Stimulated activated naive CD8-positive, alpha-beta T cell treated with anti-CD3 and anti-CD28 coated beads, Interleukin-15, Interleukin-2, amounts not matched to agents 100 U/mL and 50 U/mL, for 24 hours (primary cell): ENCODE measurements at places on chromosomes 6 and 20.

GRCh38 chr6:156658966-156659821 lies 118.0 kb upstream of the ARID1B start:
- DNase-seq, result no peak

GRCh38 chr6:53058388-53059195 lies 6.6 kb upstream of the FBXO9 start:
- DNase-seq, result no peak

DNA sequence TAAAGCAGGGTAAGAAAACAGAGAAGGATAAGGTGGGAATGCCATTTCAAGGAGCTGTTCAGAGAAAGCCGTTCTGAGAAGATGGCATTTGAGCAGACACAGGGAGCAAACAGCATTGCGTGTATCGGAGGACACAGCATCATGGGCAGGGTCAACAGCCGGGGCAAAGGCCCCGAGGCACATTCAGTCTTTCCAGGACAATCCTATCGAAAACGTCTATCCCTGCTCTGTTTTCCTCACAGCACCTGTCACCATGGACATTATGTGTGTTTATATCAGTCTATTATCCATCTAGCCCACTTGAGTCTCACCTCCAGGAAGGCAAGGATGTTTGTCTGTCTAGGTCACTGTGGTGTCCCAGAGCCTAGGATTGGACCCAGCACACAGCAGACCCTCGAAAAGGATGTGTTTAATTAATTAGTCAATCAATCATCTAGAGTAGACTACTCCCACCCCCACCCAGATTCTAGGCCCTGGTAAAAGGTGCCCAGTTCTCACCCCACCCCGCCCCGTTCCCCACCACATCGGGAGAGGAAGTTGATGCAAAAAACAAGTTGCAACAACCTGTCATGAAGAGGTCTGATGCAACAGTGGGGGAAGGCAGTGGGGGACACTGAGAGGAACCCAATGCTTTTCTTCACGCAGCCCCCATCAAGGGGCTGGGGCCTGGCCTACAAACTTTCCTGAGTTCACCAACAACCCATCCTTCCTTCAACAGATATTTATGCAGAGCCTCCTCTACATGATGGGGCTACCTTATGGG lies 66.6 kb downstream of the PREX1 start:
- DNase-seq, result peak; percentile 60

DNA sequence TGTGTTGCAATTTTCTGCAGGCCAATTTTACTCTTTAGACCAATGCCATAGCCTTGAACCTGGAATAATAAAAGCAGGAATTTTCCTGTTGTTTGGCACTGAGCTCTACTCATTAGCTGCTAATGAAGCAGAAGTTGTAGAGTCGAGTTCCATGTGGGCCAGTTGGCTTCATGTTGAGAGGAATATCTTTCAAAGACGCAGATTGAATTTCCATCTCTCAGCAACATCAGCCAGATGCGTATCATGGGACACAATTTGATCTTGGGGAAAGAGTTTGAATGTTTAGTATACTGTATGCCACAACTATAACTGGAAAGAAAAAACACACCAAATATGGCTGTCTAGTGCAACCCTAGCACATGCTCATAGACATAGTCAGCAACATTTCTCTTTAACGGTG lies 259.6 kb downstream of the BCKDHB start:
- no peak for DNase-seq

DNA sequence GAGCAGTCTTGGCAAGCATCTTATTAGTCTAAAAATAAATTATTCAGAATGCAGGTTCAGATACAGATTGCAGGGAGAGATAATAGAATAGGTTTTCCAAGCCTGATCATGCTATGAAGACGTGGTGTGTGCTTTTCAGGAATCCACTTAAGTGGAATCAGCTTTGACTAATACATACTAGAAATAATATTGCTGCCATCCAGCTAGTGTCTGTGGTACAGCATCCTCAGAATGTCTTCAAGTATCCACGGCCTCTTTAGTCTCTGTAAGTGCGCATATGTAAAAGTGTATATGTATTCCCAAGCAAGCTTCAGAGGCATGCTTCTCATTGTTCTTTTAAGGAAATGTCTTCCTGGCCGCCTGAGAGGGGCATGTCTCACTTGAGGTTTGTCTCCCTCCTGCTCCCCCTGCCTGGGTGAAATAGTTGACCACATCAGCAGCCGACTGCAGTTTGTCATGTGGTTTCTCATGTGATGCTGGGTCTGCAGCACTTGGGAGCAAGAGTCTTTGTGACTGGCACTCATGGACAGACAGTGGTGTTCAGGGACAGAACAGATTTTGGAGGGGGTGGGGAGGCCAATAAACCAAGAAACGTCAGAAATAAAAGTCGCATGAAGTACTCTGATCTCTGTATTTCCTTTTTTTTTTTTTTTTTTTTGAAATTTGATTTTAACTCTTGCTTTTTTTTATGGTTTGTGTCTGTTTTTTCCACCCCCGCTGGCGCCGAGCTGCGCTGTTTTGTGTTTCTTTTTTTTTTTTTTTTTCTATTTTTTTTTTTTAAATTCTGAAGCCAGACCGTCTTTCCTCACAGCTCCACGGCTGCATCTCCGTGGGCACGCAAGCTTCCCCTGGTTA lies 150.8 kb downstream of the PRL start:
- no peak for DNase-seq

GRCh38 chr6:90217506-90218127 lies 79.0 kb downstream of the BACH2 start:
- no peak for DNase-seq

- no peak for DNase-seq
These were observed 57.0 kb upstream of the PREP start for GRCh38 chr6:105459864-105460263.

- no peak for DNase-seq
These were observed 163.2 kb upstream of the RNF217 start for GRCh38 chr6:124798942-124799496.

DNA sequence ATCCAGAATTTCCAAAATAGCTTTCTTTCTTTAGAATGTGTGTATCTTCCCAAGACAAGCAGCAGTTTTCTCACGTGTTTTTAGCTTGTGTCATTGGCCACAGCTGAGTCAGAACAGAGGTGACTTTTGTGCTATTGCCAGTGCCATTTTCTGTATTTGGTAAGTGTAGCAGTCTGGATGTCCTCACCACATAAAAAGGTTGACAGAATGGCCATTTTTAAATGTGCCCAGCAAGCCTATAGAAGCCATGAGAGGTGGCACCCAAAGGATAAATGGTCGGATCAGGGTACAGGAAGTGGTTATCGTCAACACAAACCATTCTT lies 269.5 kb upstream of the HSF2 start:
- DNase-seq, result no peak

GRCh38 chr6:143629104-143630080 lies 48.4 kb upstream of the PHACTR2 start:
- no peak for DNase-seq

DNA sequence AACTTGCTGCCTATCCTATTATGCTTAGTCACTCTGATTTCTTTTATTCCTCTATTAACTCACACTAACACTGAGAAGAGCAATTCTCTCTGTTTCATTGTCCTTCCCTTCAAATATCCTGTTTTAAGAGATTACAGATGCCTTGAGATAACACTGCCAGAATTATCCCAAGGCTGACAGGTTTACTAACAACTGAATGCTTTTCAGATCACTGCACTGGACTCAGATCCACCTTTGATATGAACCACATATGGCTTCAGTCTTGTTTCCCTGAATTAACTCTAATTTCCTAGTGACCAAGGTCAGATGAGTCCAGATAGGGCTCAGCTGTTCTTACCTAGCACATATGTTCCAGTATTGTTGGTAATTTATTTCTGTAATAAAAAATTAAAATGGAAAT lies 633.1 kb downstream of the GRIK2 start:
- DNase-seq, result no peak

- DNase-seq, result no peak
These were observed 10.9 kb upstream of the ATRN start for GRCh38 chr20:3459881-3460307.

- DNase-seq, result no peak
These were observed 39.8 kb downstream of the BACH2 start for GRCh38 chr6:90256698-90257485.

- DNase-seq, result no peak
These were observed 21.1 kb downstream of the FOXC1 start for GRCh38 chr6:1630771-1631217.

DNA sequence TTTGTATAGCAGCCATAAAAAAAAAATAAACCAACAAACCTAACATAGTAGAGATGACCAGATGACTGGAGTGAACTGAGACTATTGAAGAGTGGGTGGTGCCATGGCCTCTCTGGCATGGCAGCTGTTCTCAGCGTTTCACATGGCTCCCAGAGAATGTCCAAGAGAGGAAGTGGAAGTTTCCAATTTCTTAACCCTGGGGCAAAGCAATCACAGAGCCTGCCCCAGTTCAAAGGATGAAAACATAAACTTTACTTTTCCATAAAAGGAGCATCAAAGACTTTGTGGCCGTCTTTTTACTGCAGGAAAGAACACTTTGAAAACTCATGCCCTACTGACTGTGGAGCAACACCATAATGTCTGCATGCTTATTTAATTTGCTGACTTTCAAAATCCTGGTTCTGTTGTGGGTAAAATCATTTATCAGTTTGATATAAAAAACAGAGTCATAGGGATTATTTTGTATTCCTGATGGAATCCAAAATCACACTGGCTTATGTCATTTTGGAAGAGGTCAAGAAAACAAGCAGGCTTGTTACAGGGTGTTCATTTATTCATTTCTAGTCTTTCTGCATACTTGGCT lies 165.4 kb downstream of the SLC35B3 start:
- DNase-seq, result no peak

DNA sequence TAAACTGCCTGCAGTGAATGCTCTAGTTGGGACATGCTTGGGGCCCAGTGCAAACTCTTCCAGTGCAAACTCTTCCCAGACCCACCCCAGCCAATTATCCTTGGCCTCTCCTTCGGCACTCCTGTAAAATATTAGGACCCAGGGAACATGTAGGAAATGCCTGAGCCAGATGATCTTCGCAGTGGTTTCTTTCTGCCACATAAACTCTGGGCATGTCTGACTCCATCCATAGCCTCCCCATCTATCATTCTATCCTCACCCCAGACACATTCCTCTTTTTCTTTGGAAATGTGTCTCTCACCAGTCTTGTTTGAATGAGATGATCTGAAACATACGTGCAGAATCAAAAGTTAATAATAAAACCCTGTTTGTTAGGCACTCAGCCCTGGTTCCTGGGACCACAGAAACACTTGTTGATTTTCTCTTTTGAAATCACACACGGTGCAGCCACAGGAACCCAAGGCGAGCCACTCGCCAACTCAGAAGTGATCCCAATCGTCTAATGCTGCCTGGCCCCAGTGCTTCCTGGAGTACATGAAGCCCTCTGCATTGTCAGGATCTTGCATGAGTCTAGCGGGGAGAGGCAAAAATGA lies 108.9 kb upstream of the CST7 start:
- DNase-seq, result no peak

- no peak for DNase-seq
These were observed 153.7 kb downstream of the HACE1 start for GRCh38 chr6:104705916-104706442.

- DNase-seq, result no peak
These were observed 117.8 kb upstream of the SIRPA start for GRCh38 chr20:1777476-1777820.

DNA sequence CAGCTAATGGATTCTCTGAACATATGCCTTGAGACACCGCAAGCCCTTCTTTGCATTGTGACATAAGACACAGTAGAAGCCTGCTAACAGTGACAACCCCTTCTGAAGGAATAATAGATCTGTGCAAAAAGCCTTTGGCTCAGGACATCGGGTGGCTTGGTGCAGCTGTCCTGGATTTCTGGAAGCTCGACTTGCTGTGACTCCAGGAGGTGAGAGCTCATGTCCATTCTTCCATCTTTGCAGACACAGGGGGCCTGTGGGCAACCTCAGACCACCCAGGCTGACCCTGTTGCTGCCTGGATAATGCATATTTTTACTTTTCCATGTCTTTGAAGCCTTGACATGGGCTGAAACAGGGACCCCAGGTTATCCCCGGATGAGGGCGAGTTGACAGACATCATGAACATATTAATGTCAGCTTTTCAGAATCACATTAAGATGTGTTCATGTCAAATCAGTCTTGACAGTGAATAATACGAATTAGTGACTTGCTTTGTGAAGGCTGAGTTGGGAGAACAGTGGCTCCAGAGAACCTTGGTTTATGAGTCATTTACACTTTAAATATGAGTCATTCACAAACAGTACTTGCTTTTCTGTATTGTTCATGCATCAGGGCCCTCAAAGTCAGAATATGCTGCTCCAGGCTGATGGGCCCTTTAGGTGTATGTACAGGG lies 66.8 kb upstream of the IYD start:
- DNase-seq, result no peak

DNA sequence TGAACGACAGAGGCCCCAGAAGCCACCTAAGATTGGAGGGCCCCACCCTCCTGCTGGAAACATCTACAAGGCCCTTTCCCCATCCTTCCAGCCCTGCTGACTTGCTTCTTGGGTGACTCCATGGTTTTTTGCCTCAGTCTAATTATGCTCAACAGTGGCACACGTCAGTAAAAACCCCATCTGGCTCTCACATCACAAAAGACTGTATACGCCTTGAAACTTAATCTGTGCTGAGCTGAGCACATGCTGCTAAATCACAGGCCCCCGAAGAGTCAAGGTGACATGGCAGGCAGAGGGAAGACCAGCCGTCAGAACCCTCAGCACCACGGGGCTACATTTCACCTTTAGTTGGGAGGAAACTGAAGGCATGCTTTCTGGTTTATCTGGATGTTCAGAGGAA lies 323.1 kb downstream of the CDH26 start:
- no peak for DNase-seq

- DNase-seq, result no peak
These were observed 44.1 kb downstream of the NEDD9 start for GRCh38 chr6:11188161-11188915.

GRCh38 chr6:140018588-140018987 lies 644.1 kb upstream of the CITED2 start:
- no peak for DNase-seq

DNA sequence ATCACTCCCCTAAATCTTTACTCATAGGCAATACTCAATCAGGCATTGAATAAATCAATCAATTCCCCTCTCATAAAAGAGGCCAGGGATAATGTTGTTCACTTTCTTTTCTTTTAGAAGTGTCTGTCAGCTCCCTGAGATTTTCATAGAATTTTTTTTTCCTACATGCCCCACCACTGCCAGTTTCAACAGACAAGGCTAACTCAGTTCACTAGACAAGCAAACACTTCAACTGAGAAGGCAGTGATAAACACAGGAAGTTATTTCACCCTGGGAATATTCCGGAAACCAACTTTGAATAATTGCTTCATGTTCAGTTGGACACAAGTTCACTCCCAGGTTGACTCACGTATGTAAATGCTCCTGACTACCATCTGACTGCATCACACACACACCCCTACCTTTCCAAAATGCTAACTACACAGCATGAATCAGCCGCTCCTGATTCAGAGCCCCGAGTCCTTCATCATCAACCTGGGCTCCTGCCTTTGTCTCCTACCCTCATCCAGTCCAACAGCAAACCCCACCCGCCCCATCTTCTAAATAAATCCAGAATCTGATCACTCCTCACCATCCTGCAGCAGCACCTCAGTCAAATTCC lies 143.9 kb downstream of the BCAS1 start:
- DNase-seq, result peak; percentile 35

- peak; percentile 22 for DNase-seq
These were observed 36.7 kb downstream of the EBF4 start for GRCh38 chr20:2729251-2729713.

GRCh38 chr6:22954749-22955385 lies 385.5 kb downstream of the HDGFL1 start:
- DNase-seq, result no peak
